ENCODE measurements at places on chromosomes 12 and 14. TPM values are rescaled to one million over a fixed set of nuclear protein-coding genes. Genes with fewer than 3 reads are reported as not detected.

JAG2 gene
- 9.8 TPM for total RNA-seq

- DNase-seq, result peak; percentile 34
These were observed 274.7 kb downstream of the DAD1 start for GRCh38 chr14:22314183-22314820.

- DNase-seq, result no peak
These were observed 45.8 kb upstream of the IQSEC3 start for GRCh38 chr12:20757-21156.

DNA sequence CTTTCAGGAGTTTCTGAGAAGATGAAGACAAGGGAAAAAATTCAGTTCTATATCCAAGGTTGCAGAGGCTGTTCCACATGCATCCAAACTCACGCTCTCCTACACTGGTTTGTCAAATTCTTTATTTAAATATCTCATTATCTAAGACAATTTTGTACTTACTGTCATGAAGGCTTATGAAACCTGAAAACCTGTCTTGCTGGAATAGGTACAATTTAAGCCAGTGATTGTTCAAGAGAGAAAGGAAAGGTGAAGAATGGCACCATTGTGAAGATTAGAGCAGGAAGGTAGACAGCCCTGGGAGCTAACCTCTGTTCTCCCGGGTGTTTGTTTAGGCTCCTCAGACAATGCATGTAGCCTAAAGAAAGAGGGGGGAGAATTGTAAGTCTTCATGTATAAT, 315.1 kb upstream of the PRKD1 start:
- DNase-seq, result no peak

- no peak for DNase-seq
These were observed 60.4 kb upstream of the SLC6A15 start for GRCh38 chr12:84973026-84973425.

All from A172 (cell line).